ENCODE measurements at places on chromosomes 5 and 9. TPM values are rescaled to one million over a fixed set of nuclear protein-coding genes. Genes with fewer than 3 reads are reported as not detected.
A peak's percentile ranks its signal among the peaks of the same experiment; 100 is the strongest.

The CPLANE1 gene
- total RNA-seq: 26.5 TPM

The UBE2D2 gene
- 57.5 TPM for total RNA-seq

The AMBP gene
- not detected for total RNA-seq

The ZMAT2 gene
- total RNA-seq: 22.6 TPM

The HSPB3 gene
- total RNA-seq: not detected

The SCGB3A1 gene
- not detected for total RNA-seq

The PCDHGA2 gene
- 6.1 TPM for total RNA-seq

The STK32A gene
- 1.5 TPM for total RNA-seq

The RELL2 gene
- 5.6 TPM for total RNA-seq

The PRRT1B gene
- not detected for total RNA-seq

The SHB gene
- total RNA-seq: 20.9 TPM

The PCDHGB1 gene
- 3.9 TPM for total RNA-seq

The ADAMTS12 gene
- 7.6 TPM for total RNA-seq

- no peak for DNase-seq
Measured at GRCh38 chr5:39475881-39476842, 51.4 kb upstream of the DAB2 start.

- DNase-seq: no peak
Measured at GRCh38 chr5:6305853-6306252, 72.5 kb downstream of the MED10 start.

GRCh38 chr5:21806943-21807342 is 1046.2 kb downstream of the CDH12 start:
- no peak for DNase-seq

DNA sequence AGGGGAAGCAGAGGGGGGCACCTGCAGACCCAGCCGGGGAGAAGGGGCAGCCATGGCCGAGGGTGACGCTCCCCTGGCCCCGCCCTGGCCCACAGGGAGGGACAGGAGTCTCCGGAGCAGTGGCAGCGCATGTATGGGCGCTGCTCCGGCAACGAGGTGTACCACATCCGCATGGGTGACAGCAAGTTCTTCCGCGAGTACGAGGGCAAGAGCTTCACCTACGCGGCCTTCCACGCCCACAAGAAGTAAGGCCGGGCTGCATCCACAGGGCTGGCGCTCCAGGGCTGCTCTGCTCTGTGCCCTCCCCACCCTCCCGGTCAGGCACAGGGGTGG is 68.2 kb downstream of the KCNT1 start:
- no peak for DNase-seq

DNA sequence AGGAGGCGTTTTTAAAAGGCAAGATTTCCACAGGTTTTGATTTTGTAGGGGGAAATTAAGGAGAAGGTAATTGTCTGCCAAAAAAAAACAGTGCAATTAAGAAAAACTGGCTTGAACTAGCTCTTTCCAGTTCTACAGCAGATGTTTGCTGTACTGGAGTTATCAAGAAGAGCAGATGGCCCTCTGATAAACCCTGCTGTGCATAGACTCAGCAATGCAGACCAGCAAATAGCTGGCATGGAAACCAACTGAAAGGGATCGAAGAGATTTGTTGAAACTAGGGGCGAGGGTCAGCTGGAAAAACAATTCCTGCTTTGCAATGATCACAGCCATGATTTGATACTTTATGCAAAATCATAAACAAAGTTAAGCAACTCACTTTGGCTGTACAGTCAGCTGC is 17.8 kb upstream of the BHMT start:
- DNase-seq: no peak

- DNase-seq: no peak
Measured at GRCh38 chr5:5539590-5539989, 117.1 kb downstream of the ICE1 start.

DNA sequence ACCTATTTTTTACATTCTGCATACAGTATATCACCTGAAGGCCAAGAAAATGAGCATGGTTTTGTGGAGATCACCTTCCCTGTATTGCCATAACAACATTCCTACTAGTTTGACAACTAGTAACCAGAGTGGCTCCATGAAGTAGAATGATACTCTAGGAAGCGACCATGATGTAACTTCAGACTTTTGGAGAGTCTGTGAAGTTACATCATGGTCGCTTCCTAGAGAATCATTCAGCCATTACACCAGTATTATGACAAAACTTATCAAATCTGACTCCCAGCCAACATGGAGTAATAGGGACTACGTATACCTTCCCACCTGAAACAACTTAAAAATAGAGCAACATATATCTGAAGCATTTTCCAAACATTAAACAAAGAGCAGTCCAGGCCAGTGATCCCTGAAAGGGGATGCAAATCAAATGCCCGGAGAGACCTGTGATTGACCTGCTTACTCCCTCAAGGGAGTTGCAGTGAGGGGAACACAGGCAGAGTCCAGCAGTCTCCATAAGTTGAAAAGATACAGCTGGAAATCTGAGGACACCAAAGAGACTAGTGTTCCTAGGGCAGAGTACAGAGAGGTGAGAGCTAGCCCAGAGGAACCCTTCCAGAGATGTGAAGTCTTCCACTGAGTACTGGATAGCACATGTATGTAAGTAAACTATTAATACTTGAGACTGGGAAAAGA is 7.8 kb downstream of the ECM2 start:
- no peak for DNase-seq

DNA sequence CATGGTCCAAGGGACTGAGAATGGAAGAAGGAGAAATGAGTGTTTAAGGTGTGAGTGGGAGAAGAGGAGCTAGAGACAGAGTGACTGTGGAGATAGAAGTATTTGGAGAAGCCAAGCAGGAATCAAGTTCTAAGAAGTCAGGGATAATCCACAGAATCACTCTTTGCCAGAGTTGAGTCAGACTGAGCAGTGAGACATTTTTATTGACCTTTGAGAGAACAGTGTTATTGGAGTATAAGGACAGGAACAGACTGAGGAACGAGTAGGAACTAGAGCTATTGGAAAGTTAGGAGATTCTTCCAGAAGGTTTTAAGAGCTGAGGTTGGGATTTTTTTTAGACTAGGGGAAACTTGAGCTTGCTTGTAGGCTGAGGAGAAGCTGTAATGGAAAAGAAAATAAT is 37.2 kb downstream of the RCL1 start:
- DNase-seq: no peak

DNA sequence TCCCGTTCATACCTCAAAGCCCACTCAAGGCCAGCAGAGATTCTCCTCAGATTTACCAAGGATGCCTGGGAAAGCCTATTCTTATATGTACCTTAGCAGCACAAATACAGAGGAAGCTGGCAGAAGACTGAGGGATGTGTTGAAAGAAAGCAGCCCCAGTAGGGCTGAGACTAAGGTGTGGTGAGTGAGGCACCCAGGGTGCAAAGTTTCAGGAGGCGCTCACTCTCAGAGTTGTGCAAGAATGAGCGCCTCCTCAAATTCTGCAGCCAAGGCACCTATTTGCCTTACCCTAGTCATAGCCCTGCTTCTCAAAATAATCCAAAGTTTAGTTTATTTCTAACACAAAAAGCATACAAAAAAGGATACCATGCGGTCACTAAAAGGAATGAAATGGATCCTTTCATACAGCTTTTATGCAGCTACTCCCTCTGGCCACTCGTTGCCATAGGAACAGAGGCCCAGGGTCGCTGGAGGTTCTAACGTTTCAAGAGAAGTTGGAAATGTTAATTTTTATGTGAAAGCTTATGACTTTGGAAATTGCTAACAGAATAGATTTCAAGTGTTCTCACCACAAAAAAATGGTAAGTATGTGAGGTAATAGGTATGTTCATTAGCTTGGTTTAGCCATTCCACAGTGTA is 79.7 kb upstream of the SMIM23 start:
- no peak for DNase-seq

DNA sequence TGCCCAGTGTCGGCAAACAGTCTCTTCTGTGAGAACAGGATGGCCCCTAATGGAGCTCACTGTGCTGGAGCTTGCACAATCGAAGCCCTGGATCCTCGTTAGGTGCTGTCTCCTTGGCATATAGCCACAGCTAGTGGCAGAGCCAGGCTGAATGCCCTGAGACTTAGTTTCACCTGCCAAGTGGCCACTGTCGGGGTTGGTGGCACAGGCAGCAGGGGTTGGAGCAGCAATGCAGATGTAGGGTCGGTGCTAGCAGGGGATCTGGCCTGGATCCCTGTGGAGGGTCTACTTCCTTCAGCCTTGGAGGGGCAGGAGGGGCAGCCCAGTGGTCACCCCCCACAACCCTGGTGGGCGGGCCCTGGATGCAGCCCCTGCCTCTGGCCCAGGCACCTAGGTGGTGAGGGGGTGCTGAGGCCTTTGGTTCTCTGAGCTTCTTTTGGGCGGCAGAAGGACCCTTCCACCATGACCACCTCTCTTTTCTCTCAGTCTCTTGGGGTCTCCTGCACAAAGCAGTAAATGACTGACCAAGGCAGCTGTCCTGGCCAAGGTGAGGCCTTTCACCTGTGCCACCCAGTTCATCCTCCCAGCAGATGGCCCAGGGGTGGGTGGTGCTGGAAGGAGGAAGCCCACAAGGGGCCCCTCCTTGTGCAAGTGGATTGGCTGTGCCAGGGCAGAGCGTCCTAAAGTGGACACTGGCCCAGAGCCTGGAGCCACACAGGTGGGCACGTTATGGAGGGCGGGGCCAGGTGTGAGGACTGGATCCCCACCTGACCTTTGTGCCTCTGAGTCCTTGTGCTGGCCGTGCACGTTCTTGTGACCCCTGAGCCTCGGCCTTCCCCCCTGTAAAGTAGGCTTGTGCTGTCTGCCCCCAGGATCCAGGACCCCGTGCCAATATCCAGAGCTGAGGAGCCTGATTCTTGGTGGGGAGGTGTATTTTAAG is 44.8 kb downstream of the PHF2 start:
- peak; percentile 77 for DNase-seq
